ENCODE measurements at places on chromosomes 6 and 20.

GRCh38 chr6:14716499-14717146, 529.2 kb upstream of the JARID2 start:
- no peak for DNase-seq

DNA sequence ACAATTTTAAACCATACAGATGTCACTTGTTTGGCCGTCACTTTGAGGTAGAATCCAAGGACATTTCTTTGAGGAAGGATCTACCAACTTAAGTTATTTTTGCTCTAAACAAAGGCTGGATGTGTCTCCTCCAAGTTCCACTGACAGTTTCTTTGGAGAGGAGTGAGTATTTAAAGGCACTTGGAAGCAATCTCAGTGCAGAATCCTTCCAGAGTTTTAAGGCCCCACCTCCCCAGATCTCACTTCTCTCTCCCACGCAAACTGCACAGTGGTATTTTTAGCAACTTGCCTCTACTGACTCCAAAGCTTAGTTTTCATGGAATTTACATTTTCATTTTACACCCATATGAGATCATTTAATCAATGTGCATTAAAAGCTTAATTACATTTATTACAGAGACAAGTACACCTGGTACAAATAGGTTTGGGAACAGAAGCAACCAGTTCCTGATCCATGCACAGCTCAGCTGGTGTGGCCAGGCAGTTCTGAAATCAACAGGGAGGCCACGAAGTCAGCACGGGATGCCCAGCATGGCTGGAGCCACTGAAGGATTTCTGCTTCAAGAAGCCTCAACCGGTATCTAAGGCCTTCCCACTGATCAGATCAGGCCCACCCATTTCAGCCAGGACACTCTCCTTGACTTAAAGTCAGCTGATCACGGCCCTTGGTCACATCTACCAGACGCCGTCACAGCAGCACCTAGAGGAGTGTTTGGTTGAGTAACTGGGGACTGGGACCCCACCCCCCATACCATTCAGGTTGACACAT, 109.8 kb downstream of the SYCP2 start:
- DNase-seq: peak; percentile 34

DNA sequence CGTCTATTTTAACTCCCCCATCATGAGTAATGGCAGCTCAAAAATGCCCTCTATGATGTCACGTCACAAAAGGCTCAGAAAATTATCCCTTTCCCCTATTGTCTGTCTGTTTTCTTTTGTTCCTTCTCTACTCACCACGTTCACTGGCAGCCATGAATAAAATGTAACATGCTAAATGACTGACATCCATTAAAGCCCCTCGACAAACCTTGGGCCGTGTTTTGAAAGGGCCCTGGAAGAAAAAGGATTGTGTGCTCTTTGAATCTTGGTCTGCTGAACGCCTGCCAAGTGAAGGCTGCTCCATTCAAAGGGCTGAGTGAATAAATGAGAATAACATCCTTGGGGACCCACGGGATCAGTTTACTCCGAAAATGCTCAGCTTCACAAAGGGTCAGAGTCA, 118.7 kb downstream of the RPS12 start:
- DNase-seq: peak; percentile 40

DNA sequence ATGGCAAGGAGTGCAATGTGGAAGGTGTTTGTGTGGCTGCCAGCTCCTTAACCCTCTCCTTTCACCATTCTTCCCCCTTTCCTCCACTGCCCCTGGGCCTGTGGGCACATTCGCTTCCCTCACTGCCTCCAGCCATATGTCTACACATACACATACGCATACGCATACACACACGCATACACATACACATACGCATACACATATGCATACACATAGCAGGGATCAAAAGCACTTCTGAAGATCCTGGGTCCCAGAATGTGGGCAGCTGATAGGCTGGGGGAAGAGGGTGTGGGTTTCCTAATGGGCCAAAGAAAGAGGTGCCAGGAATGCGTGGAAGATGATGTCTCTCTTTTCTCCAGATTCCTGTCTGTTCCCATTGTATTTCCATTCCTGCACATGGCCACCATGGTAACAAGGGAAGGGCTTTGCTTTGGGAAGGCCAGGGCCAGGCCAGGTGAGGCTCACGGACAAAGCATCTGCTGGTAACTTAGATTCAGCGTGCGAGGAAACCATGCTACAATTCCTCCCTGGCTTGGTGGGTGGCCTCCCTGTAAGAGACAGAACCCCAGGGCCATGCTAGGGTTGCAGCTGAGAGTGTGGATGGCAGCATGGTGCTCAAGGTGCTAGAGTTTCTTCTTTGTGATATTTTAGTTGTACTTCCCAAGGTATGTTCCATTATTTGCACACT, 44.8 kb upstream of the GTSF1L start:
- no peak for DNase-seq

DNA sequence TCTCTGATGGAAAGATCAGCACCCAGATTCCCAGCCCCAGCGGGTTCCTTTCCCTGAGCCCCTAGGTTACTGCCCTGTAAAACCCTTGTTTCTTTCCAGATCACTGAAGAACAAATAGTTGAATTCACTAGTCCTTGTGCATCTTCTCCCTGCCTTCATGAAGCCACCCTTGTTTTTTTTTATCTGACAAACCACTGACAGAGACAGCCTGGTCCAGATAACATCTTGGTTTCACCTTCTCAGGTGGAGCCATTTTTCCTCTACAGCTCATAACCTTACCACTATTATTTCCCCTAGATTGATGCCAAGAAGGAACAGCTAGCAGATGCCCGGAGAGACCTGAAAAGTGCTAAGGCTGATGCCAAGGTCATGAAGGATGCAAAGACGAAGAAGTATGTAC, 15.9 kb upstream of the PLCG1 start:
- DNase-seq: no peak

DNA sequence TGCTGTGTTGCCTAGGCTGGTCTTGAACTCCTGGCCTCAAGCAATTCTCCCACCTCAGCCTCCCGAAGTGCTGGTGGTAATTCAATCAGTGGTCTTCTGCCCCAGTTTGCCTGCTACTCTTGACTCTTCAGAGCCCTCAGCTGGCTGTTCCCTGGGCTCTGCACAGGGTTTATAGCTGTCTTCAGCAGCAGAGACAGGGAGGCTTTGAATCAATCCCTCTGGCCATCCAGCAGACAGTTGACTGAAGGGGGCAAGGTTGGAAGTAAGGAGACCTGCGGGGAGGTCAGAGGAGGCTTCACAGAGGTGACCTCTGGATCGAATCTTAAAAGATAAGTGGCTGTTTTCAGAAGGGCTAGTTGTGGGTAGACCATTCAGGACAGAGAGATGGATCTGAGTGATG, 26.0 kb upstream of the KIF3B start:
- no peak for DNase-seq

- no peak for DNase-seq
These were observed 193.2 kb downstream of the SLC16A10 start for GRCh38 chr6:111280445-111280955.

GRCh38 chr6:7262746-7263518, 50.1 kb downstream of the SSR1 start:
- DNase-seq: no peak

DNA sequence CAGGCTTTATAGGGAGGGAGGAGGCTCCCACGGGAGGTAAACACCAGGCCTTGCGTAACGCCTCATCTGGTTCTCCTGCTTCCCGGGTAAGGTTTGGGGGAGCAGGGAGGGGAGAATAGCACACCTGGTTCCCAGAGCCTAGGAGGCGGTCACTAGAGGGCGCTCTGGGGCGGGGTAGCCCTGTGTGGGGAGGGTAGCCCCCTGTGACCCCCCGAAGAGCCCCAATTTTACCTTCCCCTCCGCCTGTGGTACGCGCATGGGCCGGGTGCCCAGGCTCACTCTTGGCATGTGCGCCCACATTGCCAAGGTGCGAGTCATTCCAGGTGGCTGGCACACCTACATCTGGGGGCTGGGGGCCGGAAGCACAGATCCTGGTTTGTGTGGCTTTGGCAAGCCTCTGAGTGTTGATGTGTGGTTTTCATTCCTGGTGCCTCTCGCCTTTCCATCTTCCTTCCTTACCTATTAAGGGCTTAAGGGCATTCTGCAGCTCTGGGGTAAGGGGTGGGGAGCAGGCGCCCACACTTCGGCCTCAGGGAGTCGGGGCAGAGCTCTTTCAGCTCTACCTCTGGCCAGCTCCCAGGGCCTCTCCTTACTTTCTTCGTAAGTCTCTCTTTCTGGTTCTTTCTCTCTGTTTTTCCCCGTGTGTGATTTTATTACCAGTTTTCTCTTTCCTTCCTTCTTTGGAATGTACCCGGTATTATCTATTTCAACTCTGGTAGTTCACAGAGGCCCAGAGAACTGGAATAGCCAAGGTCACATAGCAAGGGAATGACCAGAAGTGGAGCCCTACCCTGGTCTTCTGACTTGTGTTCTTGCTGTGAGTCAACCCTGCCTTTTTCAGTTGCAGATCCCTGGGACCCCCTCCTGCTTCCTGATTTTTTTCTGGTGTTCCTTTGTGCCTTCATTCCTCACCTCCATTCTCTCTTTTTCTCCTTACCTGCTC, 492 bp upstream of the RNF39 start:
- no peak for DNase-seq

- DNase-seq: no peak
These were observed 96.3 kb upstream of the ZBTB24 start for GRCh38 chr6:109579361-109579760.

GRCh38 chr20:50541606-50542041, 31.4 kb downstream of the PTPN1 start:
- no peak for DNase-seq

DNA sequence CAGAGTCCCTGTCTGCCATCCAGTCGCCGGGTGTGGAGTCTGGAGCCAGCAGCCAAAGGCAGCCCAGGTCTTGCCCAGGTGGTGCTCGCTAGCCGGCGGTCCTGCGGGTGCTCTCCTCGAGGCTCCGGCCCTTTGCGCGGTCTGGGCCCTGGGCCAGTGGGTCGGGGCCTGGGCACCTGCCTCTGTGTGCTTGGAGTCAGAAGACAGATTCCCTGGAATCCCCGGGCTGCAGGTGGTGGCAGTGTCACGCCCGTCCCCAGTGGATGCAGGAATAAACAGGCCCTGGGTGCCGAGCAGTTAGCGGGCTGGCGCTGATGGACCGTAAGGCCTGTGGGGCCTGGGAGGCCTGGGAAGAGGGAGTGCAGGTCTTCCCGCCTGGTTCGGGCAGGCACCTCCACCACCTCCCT, 5.3 kb downstream of the SS18L1 start:
- no peak for DNase-seq

- DNase-seq: no peak
These were observed 1.5 kb downstream of the LATS1 start for GRCh38 chr6:149716181-149716963.

DNA sequence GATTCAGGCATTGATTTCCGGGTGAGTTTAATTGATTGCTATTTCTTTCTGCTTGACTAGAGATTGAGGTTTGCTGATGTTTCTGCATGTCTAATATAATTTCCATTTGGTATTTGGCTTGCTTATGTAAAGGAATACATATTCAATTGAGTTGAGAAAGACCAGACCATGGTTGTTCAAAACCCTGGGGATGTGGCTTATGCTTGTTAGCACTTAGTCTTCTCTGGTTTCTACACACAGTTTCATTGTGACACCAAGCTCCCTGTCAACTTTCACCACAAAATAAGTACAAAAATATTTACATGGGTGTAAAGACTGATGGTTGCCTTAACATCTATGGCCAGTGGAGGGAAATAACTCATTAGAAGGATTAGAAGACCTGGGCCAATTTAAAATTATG, 209.6 kb downstream of the CDH26 start:
- DNase-seq: no peak

DNA sequence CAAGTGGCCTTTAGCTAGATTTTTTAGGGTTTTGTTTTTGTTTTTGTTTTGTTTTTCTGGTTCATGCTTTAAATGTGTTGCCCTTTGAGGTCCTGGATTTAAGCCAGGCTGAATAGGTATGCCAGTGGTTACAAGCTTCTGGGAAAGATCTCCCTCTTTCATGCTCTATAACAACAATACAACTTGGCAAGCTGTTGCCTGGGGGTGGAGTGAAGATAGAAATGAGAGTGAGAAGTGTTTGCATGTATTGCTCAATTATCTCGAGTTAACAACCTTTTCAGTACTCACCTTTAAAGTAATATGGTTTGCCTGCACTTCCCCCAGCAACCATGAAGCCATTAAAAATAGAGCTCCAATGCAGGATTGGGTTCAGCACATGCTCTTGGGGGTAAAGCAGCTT, 19.2 kb upstream of the HAO1 start:
- no peak for DNase-seq

GRCh38 chr20:9616833-9617461, 102.6 kb downstream of the LAMP5 start:
- peak; percentile 69 for DNase-seq

DNA sequence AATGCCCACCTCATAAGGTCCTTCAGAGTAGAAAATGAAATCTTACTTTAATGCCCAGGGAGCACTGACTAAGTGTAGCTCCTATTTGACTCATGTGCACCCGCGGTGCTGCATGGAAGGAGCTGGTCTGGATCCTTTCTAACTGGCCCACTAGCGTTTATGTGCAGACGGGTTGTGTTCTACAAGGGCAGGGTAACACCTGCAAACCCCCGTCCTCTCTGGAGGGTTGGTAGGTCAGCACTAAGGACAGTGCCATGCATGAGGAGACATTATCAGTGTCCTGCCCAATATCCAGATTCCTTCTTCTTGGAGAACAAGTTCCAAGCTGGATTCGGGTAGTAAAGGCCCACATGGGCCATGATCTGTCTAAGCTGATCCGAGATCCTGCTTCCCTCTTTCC, 140.3 kb downstream of the ANKRD60 start:
- no peak for DNase-seq

- DNase-seq: no peak
These were observed 121.8 kb upstream of the FOXO3 start for GRCh38 chr6:108438918-108439317.

GRCh38 chr6:26022132-26022472, 59.5 kb downstream of the TRIM38 start:
- peak; percentile 89 for DNase-seq

DNA sequence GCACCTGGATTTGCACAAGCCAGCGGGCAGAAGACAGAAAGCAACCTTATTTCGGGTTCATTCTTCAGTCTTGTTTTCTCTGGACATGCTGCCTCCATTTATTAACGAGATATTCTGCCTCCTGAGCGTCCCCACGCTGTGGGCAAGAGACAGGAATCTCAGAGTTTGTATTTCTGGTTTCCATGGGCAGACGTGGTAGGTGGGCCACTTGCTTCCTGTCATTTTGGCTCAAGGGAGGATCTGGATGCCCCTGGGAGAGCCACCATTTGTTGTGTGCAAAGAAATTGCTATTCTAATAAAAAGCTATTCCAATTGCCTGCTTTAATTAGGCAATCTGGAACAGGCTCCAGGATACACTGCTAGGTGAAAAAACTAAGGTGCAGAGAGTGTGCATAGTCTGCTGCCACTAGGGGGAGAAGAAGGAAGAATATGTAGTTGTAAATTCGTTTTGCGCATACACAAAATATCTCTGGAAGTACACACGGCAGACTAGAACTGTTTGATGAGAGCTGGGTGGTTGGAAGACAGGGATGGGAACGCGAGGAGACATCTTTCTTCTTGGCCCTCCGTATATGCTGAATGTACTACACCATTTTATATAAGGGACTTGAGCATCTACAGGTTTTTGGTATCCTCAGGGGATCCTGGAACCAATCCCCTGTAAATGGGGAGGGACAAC, 30.1 kb upstream of the SLC16A10 start:
- no peak for DNase-seq

DNA sequence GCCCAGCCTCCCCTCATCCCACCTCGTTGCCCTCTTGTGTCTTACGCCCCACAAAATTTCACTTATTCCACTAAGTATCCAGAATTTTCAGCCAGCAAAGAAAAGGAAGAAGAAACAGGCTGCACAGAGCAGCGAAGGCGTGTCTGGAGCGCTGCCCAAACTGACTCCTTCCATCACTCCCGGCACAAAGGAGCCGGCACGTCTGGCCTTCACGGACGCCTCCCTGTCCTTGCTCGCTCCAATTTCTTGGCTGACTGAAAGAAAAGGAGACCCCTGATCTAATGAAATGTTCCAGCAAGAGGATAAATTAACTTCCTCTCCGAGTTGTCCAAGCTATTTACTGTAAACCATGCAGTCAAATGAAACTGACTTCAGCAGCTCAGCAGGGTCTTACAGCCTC, 152.3 kb upstream of the CDH4 start:
- no peak for DNase-seq

Measured in midbrain (tissue), 1 donor.